ENCODE measurements at places on chromosomes 3 and 15. TPM values are rescaled to one million over a fixed set of nuclear protein-coding genes. Genes with fewer than 3 reads are reported as not detected.

Gene GABRB3
- not detected for total RNA-seq

Gene DCBLD2
- total RNA-seq = 2.8 TPM

Gene PRKAR2A
- 33.3 TPM for total RNA-seq

Gene CACNA1D
- total RNA-seq = not detected

Gene GRIP2
- not detected for total RNA-seq

GRCh38 chr3:123635217-123635616, 50.4 kb upstream of the HACD2 start:
- no peak for DNase-seq

GRCh38 chr15:40906091-40906990, 12.1 kb downstream of the VPS18 start:
- peak; percentile 60 for DNase-seq

- no peak for DNase-seq
Observed at GRCh38 chr3:192848371-192849233, 69.1 kb downstream of the MB21D2 start.

- no peak for DNase-seq
Observed at GRCh38 chr3:24843955-24844354, 349.3 kb upstream of the THRB start.

- no peak for DNase-seq
Observed at GRCh38 chr3:149197669-149198068, 24.0 kb downstream of the CP start.

- DNase-seq = no peak
Observed at GRCh38 chr3:49867871-49868321, 1.8 kb downstream of the CAMKV start.
